Pancreas (tissue), 10 donors: ENCODE measurements at places on chromosomes 12 and 14. TPM values are rescaled to one million over a fixed set of nuclear protein-coding genes. Genes with fewer than 3 reads are reported as not detected.

The RAPGEF3 gene
- 51.4 TPM for polyA plus RNA-seq

The PTPRQ gene
- 0.46 TPM for polyA plus RNA-seq

The AMN gene
- 4.3 TPM for polyA plus RNA-seq

The PLEK2 gene
- 6.0 TPM for polyA plus RNA-seq

The ANO2 gene
- 2.4 TPM for polyA plus RNA-seq

The DHRS2 gene
- 21.6 TPM for polyA plus RNA-seq

The AICDA gene
- not detected for polyA plus RNA-seq

The CFAP54 gene
- polyA plus RNA-seq: 0.04 TPM

The KSR2 gene
- polyA plus RNA-seq: 1.1 TPM

The IL26 gene
- polyA plus RNA-seq: not detected

The ASCL1 gene
- 0.40 TPM for polyA plus RNA-seq

The METAP2 gene
- 57.2 TPM for polyA plus RNA-seq

The AQP2 gene
- 0.31 TPM for polyA plus RNA-seq

The RAD51AP1 gene
- polyA plus RNA-seq: 0.99 TPM

The ZNF605 gene
- polyA plus RNA-seq: 4.0 TPM

The CHD8 gene
- 20.5 TPM for polyA plus RNA-seq

The C1QL4 gene
- polyA plus RNA-seq: not detected

The DCP1B gene
- polyA plus RNA-seq: 7.5 TPM

The PLD4 gene
- 0.52 TPM for polyA plus RNA-seq

The LRP1-AS gene
- polyA plus RNA-seq: not detected

The FAM90A1 gene
- polyA plus RNA-seq: 0.35 TPM

The CLEC4A gene
- 1.4 TPM for polyA plus RNA-seq

The SDR9C7 gene
- polyA plus RNA-seq: not detected

The MDGA2 gene
- polyA plus RNA-seq: not detected

The RPL10L gene
- not detected for polyA plus RNA-seq

The MCRS1 gene
- 71.0 TPM for polyA plus RNA-seq

The ATL1 gene
- polyA plus RNA-seq: 1.3 TPM

The MYF6 gene
- polyA plus RNA-seq: not detected

The COL2A1 gene
- 0.04 TPM for polyA plus RNA-seq

The TMEM233 gene
- 0.09 TPM for polyA plus RNA-seq

The NAA30 gene
- 4.4 TPM for polyA plus RNA-seq

The SINHCAF gene
- 22.7 TPM for polyA plus RNA-seq

The STAT2 gene
- 48.4 TPM for polyA plus RNA-seq

The LRRC43 gene
- 0.57 TPM for polyA plus RNA-seq

The SVOP gene
- 4.3 TPM for polyA plus RNA-seq

The ACVRL1 gene
- polyA plus RNA-seq: 16.1 TPM
